Mucosa of gallbladder (tissue), 1 donor: ENCODE measurements at places on chromosomes 1 and 21. TPM values are rescaled to one million over a fixed set of nuclear protein-coding genes. Genes with fewer than 3 reads are reported as not detected.

Gene TP73
- 0.17 TPM for total RNA-seq

- no peak for DNase-seq
Observed at GRCh38 chr1:87167157-87167789, 161.4 kb upstream of the LMO4 start.

Gene AQP10
- total RNA-seq: 0.32 TPM

DNA sequence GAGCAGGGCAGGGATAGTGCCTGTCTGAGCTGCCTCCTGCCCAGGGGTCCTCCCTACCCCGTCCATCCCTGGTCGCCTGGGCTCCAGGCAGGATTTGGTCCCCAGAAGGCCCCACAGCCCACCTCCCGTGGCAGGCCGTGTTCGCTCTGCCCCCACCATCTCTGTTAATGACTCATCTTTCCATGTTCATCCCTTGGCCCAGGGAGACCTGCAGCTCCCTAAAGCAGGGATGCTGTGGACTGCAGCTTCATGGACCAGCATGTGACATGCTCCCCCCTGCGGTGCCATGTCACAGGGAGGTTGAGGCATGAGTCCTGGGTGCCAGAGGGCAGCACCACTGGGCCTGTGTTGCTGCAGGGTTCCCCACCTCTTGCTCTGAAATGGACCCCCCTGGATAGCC lies 26.8 kb downstream of the UBASH3A start:
- no peak for DNase-seq

Gene TMEM82
- 4.9 TPM for total RNA-seq

GRCh38 chr1:48808496-48808895 lies 31.8 kb upstream of the BEND5 start:
- no peak for DNase-seq

DNA sequence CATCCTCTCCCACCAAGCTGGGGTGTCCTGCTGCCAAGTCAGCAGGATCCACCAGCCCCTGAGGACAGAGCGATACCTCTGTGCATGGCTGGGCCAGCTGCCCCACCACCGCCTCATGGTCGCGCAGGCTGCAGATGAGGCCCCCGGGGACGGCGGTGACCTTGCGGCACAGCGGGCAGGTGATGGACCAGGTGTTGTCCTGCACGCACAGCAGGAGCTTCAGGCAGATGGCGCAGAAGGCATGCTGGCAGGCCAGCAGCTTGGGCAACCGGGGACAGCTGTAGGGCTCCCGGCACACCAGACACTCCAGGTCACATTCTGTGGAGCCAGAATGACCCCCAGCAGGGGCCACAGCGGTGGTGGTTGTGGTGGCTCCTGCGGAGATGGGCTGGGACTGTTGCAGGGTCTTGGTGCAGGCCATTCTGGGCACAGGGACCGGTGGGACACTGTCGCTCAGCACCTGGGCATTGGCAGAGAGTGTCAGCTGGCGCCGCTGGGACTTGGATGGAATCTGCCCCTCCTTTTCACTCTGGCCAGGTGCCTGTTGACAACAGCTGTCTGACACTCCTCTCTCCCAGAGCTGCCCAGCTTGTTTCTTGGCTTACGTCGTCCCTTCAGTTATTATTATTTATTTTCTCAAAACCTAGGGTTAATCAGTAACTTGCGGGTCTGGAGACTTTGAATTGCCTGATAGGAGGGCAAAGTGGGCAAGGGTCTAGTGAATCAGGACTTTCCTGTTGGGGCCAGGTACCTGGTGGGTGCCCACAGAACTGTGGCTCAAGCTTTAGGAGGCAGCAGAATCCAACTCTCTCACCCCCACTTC lies at the start of gene RNF186:
TSS of gene RNF186 (minus strand) at position 603 of the 823 bp plus-strand sequence. CDS start at position 421, 182 bp downstream.
- DNase-seq: peak; percentile 85

GRCh38 chr1:31977385-31978131 lies 36.1 kb upstream of the KHDRBS1 start:
- DNase-seq: no peak

Gene VAMP4
- total RNA-seq: 14.2 TPM

Gene LEMD1
- 1.0 TPM for total RNA-seq

- no peak for DNase-seq
Observed at GRCh38 chr1:185487026-185487425, 170.0 kb upstream of the IVNS1ABP start.

DNA sequence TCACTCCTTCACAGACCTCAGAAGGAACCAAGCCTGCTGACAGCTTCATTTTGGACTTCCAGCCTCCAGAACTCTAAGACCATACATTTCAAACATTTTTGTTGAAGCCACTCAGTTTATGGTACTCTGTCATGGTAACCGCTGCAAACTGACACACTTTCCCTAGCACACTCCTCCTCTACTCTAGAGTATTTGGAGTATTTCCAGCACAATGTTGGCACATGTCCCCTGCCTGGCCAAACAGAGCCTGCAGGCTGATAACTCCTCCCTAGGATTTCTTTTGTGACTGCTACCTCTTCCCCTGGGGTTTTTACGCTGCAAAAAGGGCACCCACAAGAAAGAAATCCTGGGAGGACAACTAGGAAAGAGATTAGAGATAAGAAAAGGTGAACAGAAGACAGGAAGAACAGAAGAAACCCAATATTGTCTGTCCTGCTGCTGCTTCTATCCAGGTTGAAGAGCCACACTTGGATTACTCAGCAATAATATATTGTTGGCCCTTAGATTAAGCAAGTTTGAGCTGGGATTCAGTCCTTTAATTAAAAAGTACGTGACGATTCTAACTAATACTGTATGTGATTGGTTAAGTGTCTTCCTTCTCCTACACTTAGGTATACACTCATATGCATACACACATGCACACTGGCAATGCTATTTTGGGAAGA lies 844.1 kb downstream of the LTN1 start:
- no peak for DNase-seq

Gene MKNK1
- total RNA-seq: 36.5 TPM

Gene URB1
- total RNA-seq: 11.3 TPM

- DNase-seq: no peak
Observed at GRCh38 chr1:180270530-180271271, 40.6 kb downstream of the LHX4 start.

- peak; percentile 72 for DNase-seq
Observed at GRCh38 chr1:146012703-146013558, 8.6 kb downstream of the HJV start.

DNA sequence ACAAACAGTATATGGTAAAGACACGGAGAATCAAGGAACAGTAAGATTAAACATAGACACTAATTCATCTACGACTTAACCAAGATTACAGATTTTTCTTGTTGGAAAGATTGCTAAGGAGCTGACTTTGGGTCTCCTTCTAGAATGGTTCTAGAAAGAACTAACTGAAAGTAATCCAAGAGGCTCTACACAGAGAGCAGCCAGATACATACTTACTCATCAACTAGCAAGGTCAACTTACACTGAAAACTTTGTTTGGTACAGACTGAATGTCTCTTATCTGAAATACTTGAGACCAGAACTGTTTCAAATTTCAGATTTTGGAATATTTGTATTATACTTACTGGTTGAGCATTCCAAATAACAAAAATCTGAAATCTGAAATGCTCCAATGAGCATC lies 5.8 kb downstream of the C21orf91 start:
- DNase-seq: no peak

GRCh38 chr21:17491716-17492414 lies 21.0 kb upstream of the CXADR start:
- DNase-seq: peak; percentile 52

Gene NPHS2
- not detected for total RNA-seq

Gene RRP15
- total RNA-seq: 9.5 TPM

Gene SELP
- total RNA-seq: 12.6 TPM

DNA sequence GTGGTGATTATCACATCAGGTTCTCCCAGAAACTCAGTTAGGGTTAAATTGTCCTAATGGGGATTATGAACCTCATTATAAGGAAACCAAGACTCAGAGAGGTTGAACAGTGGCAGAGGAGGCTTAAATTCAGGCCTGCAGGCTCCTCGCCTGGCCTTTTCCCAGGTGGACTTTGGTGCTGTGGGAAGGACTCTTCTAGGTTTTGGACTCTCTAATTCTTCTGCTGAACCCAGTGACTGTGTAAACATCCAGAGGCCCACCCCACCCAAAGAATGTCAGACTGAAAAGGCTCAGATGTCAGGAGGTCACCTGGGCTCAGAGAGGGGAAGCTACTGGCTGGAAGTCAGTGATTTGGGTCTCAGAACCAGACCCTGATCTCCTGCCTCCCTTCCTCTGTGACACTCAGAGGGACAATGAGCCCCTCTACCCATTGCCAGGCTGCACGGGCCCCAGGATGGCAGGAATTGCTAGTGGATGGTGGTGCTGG lies 2.5 kb downstream of the ZNF362 start:
- peak; percentile 39 for DNase-seq

Gene PIGR
- 2,875 TPM for total RNA-seq

- DNase-seq: no peak
Observed at GRCh38 chr1:28229996-28230395, 2.8 kb downstream of the DNAJC8 start.

Gene SAMSN1
- total RNA-seq: 8.8 TPM

DNA sequence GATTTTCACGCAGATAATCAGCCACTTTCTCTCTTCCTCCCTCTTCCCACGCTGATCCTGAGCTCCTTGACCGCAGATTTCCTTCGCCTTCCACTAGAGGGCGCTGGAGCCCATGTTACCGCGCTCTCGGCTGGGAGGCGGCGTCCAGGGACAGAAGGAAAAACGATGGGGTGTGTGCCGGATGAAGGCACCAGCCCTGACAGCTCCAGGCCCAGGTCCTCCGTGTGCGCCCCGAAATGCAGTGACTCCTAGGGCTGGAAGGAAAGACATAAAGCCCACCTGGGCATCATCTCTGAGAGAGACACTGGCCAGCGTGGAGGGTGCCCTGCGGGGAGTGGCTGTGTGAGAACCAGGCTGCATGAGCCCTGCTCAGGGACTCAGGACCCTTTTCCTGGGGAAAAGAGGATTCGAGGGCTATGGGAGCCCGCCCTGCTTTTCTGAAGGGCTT lies 44.9 kb upstream of the CYP2J2 start:
- DNase-seq: peak; percentile 68

GRCh38 chr1:67690411-67690810 lies 5.4 kb downstream of the GADD45A start:
- no peak for DNase-seq

DNA sequence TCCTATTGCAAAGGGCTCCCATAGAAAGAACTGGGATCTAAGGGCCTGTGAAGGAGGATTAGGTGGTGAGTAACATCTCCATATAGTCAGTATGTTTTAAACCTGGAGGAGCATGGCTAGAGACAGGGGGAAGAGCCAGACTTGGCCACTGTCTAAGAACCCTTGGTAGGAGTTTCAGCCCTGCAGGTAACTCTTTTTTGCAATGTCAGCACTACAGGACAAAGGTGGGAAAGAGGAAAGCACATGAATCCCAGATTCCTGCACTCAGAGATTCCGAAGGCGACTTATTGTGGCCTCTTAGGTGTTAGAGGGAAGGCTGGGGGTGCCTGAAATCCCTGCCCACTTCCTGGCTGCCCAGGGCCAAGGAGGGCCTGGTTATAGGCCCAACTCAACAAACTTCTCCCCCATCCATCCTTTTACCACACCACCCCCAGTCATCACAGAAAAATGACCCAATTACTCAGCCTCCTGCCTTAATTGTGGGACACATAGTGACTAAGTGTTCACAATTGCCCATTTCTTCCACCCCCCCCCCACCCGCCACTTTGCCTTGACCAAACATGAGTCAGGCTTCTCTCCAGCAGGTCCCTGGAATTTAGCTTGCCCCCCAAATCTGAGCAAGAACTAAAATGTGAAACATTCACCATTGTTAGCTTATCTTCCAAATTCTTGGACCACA lies 1.9 kb upstream of the NTNG1 start:
- DNase-seq: no peak

GRCh38 chr1:159444511-159444910 lies 5.0 kb downstream of the OR10J1 start:
- no peak for DNase-seq

GRCh38 chr1:44100183-44100868 lies 18.3 kb upstream of the KLF17 start:
- no peak for DNase-seq

Gene MOV10
- 85.7 TPM for total RNA-seq

Gene BRDT
- not detected for total RNA-seq

- DNase-seq: peak; percentile 79
Observed at GRCh38 chr1:204506201-204506968, 9.8 kb upstream of the MDM4 start.

GRCh38 chr1:37931102-37931360 lies 15.8 kb downstream of the INPP5B start:
- no peak for DNase-seq

Gene LAMTOR5
- total RNA-seq: 159 TPM

Gene FAM229A
- 11.1 TPM for total RNA-seq

DNA sequence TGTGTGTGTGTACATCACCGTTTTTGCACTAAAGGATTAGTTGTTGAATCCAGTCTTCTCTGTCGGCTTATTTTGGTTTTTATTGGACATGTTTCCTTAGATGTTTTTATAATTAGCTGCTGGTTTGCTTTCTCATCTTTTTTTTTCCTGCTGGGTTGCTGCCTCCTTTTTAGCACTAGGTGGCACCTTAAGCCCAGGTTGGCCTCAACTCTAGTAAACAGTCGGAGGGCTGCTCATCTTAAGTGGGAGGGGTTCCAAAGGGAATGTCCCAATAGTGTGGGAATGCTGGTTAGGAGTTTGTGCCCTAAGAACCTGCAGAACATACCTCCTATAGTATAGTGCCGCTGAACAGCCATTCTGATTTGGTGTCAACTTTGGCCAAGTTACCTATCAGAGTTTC lies 570.1 kb upstream of the CXADR start:
- DNase-seq: no peak

Gene CR1L
- not detected for total RNA-seq

DNA sequence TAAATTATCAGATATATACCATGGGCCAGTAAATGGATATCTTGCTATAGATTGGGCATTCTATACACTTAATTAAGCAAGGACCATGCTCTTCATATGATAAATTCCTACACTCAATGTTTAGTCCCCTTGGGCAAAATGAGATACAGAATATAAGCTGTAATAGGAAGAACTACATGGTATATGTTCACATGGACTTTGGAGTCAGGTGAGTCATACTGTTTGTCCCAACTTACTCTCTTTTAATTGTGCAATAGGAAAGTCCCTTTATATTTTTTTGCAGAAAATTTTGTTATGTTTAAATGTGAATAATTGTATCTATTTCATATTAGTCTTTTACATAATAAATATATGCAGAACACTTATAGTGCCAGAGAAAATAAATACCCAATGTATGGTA lies 820.2 kb upstream of the ADAMTS5 start:
- no peak for DNase-seq

Gene KCNJ6
- 0.12 TPM for total RNA-seq

DNA sequence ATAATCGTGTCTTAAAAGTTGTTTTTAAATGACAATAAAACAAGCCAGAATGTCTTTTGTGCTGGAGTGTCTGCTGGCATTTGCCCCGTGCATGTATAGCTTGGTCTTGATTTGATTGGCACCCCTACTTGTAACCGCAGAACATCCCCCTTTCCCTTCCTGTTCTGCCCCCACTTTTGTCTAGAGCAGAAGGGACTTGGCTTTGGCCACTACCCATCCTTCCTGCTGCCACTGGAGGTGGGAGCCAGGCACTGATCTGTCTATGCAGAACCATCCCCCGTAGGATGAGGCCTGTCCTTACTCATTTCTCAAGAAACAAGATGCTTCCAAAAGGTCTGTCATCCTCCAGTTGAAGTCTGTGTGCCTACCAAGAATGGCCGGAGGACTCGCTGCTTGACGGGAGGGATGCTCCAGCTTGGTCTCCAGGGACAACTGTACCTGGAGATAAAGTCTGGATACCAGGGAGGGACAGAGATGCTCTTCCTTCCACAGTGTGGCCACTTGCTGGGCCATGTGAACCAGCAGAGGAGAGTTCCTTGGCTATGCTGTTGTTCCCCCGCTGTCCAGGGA lies 1.1 kb upstream of the SLC27A3 start:
- DNase-seq: no peak

Gene DYNLT5
- 0.32 TPM for total RNA-seq
